ENCODE measurements at places on chromosomes 7 and 10.

GRCh38 chr7:156582591-156583123 lies 57.9 kb upstream of the RNF32 start:
- DNase-seq, result no peak

GRCh38 chr7:66682350-66683093 lies 53.8 kb downstream of the KCTD7 start:
- no peak for DNase-seq

DNA sequence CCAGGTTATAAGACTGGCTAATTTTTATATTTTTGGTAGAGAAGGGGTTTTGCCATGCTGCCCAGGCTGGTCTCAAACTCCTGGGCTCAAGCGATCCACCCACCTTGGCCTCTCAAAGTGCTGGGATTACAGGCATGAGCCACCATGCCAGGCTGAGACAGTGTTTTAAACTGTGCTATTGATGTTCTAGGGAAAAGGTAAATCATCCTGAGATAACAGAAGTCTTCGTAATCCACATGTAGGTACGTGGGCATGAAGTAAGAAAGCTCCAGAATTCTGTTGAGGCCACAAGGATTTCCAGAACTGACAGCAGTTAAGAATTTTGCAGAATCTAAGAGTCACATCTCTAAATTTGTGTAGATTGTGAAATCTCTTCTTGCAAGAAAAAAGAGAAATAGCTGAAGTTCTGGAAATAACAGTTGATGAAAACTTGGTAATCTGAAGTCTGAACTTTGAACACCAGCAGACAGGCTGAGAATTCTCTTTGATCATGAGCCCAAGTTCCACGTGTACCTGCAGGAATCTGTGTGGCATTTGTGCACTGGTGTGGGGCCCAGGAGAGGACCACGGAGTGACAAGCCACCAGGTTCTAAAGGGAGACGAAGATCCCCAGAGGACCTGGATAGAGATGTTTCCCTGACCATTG lies 24.6 kb downstream of the C7orf33 start:
- no peak for DNase-seq

DNA sequence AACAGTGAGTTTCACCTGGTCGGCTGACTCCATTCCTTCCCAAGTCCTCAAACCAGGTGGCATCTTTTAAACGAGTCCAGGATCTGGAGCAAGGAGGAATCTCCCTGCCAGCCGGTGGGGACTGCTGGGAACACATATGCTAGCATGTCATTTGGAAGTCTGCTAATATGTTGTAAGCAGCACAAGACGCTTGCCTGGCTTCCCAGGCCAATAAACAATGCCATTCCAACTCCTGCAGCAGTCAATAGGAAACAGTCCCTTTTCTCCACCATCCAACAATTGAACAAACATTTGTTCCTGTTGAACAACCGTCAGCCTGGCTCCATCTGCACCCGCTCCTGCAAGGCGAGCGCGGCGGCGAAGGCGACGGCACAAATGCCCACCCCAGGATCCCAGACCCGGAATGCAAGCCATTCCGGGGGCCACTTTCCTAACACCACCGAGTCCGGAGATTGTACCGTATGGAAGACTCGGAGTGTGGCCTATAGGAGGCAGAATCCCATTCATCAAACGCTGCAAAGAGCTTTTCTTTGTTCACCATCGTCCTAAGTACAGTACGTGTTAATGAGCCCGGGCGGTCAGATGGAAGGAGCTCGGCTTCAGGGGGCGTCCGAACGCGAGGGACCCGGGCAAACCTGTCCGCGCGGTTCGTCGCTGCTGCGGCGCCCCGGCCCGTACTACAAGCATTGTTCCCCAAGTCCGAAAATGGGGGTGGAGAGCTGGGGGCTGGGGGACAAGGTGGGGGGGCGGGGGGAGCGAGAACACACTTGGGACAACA lies 1.6 kb downstream of the FAM53B start:
- DNase-seq, result no peak

DNA sequence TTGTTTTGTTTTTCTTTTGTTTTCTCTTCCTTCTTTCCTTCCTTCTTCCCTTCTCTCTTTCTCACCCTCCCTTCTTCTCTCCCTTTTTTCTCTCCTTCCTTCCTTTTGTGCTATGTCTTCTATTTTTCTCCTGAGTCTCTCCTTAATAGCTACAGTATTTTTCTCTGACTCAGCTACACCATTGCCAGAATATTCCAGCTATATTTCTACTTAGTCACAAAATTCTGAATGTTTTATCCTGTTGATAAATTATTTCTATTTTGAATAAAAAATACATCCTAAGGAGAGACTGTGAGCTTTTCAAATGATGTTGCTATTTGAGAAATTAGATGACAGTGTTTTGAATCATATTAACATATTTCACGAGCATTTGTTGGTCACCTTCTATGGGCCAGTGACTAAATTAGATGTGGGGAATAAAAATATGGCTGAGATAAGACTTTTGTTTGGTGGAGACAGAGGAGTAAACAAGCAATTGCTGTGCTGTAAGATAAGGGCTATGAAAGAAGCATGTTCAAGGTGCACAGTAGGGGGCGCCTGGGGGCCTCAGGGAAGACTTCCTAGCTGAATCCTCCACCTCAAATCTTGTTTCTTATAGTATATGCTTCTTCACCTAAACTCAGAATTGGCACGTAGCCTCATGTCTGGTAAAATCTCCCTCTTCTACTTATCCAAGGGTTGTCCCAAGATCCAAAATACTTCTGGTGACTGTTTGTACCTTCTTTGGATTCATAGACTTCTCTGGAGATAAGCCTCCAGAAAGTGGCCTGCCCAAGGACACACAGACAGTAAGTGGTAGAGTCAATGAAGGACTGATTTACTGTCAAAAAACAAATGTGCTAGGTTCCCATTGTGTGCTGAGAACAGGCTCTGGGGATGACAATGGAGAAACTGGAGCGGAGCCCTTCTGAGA lies 115.5 kb upstream of the CREB5 start:
- DNase-seq, result peak; percentile 21

GRCh38 chr10:97124211-97124610 lies 61.5 kb downstream of the SLIT1 start:
- no peak for DNase-seq
